ENCODE measurements at places on chromosomes 5 and 9.

DNA sequence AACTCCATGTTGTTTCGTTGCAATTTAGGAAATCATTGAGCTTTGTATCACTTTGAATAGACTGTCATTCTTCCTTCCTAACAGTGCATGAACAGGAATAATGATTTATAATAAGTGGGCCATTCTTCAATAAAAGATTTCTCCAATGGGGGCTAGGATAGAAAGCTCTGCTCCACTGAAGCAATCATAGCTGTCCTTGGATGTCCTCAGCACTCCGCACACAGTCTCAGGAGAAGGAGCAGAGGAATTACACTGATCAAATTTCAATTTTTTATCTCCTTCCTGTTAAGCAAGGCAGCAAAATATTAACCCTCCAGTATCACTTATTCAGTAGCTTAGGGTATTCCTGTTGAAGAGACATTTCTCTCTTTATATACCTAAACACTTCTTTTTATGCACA lies 532.7 kb upstream of the ST8SIA4 start:
- DNase-seq, result no peak

- no peak for DNase-seq
Observed at GRCh38 chr5:14326035-14326903, 183.1 kb downstream of the TRIO start.

- DNase-seq, result no peak
Observed at GRCh38 chr9:120761006-120761405, 32.2 kb downstream of the FBXW2 start.

DNA sequence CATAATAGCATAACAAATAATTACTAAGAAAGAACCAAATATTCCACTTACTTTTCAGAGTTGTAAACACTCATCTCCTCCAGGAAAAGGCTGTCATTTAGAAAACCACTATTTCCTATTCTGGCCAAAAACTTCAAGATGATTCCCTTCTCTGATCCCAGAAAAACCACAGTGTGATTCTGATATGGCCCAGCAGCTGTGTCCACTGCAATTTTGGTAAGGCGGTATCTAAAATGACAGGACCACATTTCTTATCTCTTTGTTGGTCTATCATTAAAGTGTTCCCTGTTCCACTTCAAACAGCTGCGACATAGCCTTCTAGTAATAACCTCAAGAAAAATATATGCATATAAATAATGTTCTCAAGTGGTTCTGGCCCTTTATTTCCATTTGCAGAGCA lies 96.1 kb downstream of the SEMA6A start:
- no peak for DNase-seq

DNA sequence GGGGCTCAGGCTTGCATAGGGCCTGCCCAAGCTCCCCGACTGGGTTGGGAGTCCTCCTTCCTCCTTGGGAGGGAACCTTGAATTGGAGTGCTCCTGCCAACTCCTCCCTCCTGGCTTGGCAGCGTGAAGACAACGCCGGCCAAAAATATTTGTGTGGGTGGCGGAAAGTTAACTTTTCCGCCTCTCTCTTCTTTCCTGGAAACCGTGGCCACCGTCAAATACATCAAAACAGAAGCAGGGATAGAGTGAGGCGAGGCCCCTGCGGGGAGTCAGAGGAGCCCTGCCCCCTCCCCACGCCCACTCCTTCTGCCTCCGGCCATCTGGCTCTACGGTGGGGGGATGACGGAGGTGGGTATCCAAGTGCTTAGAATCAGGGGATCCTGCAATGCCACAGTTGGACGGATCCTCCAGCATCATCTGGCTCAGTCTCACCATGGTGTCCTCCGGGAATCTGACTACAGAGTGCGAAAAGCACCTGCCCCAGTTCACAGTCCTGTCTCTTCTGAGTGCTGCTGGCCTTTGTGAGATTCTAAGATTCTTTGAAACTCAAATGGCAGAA lies 25.2 kb upstream of the SYNPO start:
- DNase-seq, result no peak

- DNase-seq, result no peak
Observed at GRCh38 chr5:181152406-181152805, 5.0 kb downstream of the OR2V2 start.

DNA sequence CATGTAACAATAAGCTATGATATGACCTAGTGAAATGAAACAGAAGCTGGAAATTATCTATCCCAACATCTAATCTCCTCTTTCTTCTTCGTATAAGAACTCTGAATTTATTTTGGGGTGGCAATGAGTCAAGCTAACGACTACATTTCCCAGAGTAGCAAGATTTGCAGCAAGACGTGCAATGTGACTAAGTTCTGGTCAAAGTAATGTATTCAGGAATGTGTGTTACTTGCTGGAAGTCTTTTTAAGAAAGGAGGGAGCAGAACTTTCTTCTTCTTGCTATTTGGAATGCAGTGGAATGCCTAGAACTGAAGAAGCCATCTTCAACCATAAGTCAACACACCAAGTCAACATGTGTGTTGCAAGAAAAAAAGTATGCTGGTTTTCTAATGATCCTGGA lies 406.6 kb upstream of the MEF2C start:
- no peak for DNase-seq

GRCh38 chr9:35835216-35835632 lies 6.2 kb downstream of the TMEM8B start:
- no peak for DNase-seq

GRCh38 chr5:54013556-54014194 lies 296.7 kb downstream of the ARL15 start:
- DNase-seq, result peak; percentile 41

- peak; percentile 32 for DNase-seq
Observed at GRCh38 chr5:435961-436640, 6.9 kb upstream of the EXOC3 start.

GRCh38 chr9:19924080-19924479 lies 135.2 kb upstream of the SLC24A2 start:
- no peak for DNase-seq

GRCh38 chr9:129624947-129625346 lies 1.0 kb upstream of the NTMT1 start:
- no peak for DNase-seq

GRCh38 chr5:150434464-150434863 lies 15.1 kb downstream of the RPS14 start:
- no peak for DNase-seq

GRCh38 chr5:53643445-53643844 lies 83.0 kb downstream of the NDUFS4 start:
- DNase-seq, result no peak

DNA sequence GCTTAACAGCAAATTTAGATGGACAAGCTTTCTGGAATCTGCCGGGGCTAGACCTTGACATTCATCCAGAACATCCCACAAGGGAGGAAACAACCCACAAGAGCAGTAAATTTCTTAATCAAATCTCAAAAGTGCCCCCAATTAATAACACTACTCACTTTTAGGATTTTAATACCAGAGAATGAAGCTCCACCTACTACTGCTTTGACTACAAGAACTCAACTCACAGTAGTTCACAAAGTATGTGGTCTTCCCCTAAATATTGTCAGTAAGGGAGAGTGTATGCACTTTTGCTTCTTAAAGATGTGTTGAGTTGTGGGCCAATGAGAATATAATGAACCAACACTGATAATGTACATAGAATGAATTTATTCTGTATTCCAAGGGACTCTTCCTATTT lies 94.7 kb downstream of the EBF1 start:
- DNase-seq, result no peak

DNA sequence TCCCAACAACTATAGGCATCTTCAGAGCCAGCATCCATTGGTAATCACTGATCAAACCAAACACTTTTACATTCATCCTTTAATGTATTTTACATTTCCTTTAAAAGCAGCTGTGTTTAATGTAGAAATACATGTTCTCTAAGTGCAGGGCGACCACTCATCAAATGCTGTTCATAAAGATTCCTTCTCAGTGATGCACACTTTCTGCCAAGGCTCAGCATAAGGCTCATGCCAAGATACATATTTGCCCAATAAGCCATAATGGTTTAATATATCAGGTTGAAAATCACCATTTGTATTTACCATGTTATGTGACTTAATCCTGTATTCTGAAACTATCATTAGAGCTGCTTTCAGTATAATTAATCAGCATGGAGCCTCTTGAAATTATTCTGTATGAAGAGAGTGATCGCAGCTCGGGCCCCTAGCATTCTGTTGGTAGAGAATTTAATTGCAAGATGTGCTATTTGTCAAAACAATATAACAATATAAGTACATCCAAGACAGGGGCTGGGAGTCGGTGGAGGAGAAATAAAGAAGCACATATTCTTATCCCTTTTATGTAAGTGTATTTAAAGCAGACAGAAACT lies 267.5 kb downstream of the EBF1 start:
- no peak for DNase-seq

DNA sequence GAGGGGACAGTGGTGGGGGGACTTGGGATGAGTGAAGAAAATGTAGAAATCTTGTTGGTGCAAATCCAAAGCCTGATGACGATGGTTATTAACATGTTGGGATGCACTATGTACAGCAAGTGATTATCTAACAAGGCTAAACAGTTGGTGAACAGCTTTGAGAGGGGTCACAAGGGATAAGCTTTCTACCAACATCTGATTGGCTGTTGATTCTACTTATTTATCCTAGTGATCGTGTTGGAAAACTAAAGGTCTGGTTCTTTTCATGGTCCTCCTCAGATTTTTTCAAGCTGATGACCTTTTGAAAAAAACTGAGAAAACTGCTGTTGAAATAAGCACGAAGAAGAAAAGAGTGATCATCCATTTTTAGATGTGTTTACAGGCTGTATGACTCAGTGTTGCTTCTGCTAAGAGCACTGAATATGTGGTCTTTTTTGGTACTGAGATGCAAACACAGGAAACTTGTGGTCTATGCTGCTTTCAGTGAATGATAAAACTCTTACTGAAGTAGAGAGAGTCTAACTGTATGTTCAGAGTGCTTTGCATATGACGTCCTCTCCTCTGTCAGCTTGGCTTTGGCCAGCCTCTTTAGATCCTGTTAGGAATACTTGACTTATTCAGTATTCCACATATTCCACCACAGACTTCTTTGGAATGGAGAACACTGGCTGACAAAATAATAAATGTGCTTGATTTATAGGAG lies 174.8 kb downstream of the SLF1 start:
- no peak for DNase-seq

All from activated T-cell treated with anti-CD3 and anti-CD28 coated beads, Interleukin-2, amount 50 U/mL, for 24 hours (primary cell).